GM04503 (cell line): ENCODE measurements at places on chromosomes 6 and 20.

DNA sequence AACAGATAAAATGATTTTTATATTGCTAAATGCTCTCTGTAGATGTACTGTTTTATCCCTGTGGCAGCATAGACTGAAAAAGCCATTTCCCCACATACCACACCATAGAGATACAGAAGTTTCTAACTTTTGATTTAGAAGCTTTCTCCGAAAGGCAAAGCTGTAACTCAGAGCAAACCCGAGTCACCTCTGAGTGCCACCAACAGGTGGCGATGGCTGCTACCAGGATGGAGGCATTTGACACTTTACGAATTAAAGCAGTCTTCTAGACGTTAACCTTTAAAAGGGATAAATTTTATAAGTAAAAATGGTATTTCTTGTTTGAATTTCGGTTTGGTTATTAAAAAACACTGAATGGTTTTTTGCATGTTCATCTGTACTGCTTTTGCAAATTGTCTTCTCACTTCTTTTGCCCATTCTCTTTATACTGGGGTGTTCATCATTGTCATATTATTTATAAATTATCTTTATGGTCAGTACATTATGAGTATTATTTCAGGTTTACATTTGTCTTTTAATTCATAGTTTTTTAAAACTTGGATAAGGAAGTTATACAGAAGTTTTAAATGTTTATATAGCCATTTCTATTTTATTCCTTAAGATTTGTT is 201.0 kb upstream of the CEP162 start:
- no peak for DNase-seq

DNA sequence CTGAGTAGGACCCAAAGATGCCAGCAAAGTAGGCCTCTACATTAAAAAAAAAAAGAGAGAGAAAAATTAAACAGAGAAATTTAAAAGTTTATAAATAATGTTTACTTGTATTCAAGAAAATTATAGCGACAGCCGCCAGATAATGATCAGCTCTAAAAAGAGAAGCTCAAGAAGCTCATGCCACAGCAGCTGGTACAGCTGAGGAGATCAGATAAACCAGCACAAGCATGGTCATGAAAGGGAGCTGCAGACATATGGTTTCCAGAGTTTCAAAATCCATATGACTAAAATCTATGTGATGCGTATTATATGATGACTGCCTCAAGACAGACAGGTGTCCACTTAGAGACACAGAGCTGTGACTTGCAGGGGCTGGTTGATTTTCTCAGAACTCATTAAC is 13.6 kb upstream of the HLA-C start:
- DNase-seq: no peak

DNA sequence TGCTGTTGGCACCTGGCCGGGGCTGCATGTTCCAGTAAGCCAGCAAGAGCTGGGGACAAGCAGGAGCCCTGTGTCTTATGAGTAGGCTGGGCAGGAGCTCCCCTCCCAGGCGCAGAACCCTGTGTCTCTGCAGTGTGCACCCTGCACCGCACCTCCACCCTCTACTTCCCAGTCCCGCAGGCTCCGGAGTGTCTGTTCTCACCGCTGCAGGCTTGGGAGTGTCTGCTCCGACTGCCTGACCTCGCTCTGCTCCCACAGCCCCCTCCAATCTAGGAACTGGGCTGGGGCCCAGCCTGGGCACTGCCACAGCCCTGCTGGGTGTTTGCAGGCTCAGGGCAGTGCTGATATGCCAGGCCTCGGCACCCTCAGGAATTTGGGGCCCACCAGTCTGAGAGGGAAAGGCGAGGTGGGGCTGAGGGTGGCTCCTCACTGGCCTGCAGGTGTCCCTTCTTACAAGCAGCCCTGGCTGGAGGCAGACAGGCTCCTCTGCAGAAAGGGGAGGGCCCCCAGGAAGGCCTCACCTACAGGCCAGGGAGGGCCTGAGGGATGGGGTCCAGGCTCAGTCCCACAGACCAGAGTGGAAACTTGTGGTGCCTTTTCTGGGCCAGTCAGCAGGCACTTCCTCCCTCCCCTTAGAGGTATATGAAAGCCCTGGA is 871.6 kb upstream of the GJE1 start:
- no peak for DNase-seq

- DNase-seq: no peak
These were observed 64.8 kb downstream of the SYNJ2 start for GRCh38 chr6:158046201-158047126.

GRCh38 chr20:45470937-45471336 is 1.4 kb downstream of the WFDC2 start:
- DNase-seq: no peak

- DNase-seq: no peak
These were observed 788.4 kb downstream of the FRK start for GRCh38 chr6:115272311-115272710.

GRCh38 chr20:25222461-25223178 is 25.3 kb upstream of the PYGB start:
- no peak for DNase-seq

DNA sequence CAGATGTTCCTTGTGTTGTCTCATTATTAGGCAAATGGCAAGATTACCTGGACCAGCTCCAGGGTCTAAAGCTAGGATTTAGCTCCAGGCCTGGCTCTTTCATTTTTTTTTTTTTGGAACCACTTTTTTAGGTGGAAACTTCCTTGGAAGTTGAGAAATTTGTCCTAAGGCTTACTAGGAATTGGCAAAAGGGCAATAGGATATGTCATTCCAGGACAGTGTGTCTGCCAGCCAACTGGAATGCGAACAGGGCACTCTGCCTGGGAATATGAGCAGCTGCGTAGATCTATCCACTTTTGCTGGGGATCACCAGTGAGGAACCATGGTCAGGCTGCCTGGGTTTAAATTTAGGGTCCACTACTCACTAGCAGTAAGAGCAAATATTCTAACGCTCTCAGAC is 304.0 kb downstream of the TSHZ2 start:
- no peak for DNase-seq

- no peak for DNase-seq
These were observed 51.3 kb upstream of the DST start for GRCh38 chr6:56694002-56694401.

- DNase-seq: no peak
These were observed 348.1 kb downstream of the ZFAND3 start for GRCh38 chr6:38167598-38167997.

DNA sequence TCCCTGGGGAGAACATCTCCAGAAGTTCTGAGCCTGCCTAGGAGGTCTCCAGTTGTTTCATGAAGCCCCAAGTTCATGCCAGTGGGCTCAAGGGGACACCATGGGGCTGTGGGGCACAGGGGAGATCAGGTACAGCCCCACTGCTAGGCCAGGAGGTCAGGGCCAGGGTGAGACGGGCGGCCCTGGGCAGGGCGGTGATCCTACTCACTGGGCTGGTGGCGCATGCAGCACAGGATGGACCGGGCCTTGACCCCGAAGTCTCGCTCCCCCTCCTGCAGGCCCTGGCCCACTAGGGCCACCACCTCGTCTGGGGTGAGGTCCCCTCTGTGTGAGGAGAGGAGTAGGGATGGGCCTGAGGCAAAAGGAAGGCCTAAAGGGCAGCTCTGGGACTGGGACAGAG is 26.1 kb downstream of the ADA start:
- DNase-seq: no peak

GRCh38 chr6:47163536-47163935 is 121.4 kb upstream of the ADGRF1 start:
- no peak for DNase-seq

- DNase-seq: no peak
These were observed 60.9 kb downstream of the TULP4 start for GRCh38 chr6:158373214-158373613.

DNA sequence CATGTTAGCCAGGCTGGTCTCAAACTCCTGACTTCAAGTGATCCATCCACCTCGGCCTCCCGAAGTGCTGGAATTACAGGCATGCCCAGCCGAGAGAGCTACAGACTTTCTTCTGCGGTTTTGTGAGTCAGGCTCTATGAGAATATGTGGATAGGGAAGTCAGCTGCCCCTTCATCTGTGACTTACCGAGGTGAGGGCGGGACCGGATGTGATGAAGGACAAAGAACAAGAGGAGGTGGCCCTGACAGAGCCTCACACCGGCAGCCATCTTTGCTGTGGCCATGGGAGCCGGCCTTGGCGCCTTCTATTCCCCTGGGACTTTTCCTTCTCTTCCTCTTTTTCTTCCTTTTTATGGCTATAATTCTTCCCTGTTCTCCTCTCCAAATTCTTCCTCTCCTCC is 67.0 kb downstream of the IYD start:
- no peak for DNase-seq

DNA sequence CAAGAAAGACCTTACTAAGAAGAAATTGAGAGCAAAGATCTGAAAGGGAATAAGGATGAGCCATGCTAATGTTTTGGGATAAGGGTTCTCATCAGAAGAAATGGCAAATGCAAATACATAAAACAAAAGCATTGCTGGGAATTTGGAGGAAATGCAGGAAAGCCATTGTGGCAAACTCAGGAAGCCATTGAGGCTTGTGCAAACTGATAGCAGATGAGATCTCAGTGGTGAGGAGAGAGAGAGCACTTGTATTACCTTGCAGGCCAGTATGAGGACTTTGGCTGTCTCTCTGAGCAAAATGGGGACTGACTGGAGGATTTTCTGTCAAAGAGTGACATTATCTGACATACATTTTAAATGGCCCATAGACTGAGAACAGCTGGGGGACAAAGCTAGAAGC is 103.0 kb downstream of the ADGRB3 start:
- DNase-seq: no peak

DNA sequence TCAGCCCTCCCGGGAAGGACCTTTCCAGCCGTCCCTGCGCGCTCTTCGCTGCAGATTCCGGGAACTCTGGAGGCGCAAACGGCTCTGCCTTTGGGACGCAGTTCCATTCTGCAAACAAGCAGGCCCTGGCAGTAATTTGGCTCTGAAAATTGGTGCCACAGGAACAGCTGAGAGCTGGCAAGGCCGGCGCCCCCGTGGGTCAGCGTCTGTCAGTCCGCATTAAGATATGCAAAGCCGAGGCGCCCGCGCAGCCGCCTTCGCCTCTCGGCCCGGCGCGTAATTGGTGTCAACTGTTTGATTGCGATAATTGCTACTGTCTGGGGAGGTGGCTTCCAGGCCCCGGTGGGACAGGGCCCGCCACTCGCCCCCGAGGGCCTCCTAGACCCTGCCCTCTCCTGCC is 73.6 kb downstream of the NCR2 start:
- no peak for DNase-seq

GRCh38 chr20:20849161-20849560 is 136.7 kb upstream of the RALGAPA2 start:
- no peak for DNase-seq

GRCh38 chr6:90494067-90494780 is 92.6 kb downstream of the MAP3K7 start:
- DNase-seq: no peak

DNA sequence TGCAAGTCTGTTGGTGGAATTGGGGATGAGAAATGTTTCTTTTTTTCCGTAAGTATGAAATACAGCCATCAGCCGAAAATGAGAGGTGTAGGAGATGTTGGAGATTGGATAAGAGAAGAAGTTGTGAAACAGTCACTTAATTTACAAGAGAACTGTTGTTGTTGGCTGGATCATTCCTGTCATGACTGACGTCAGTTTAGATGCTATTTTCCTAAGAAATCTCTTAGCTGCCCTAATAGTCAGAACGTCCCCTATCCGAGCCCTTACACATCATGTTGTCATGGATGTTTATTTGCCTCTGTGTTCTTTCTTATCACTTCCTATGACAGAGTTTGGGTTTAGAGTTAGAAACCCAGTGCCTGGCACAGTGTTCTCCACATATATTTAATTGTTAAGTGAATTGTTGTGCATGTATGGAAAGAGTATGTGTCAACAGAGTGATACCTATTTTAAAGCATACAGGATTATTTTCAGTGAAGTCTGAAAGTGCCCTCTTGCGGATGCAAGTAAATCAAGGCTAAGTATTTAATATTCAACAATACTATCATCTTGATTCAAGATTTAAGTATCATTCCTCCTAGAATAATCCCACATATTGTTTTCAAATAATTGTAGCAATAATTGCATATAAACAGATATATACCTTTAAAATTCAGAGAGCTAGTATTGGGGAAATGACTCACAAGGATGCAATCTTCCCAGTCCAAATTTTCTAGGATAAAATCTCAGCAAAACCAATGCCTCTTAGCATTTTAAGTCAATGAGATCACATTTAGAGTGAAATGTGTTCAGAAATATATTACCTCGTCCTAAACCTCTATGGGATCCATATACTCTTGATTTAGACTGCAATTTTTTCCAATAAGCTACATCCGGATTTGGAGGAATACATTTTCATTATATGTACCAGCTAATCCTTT is 309.9 kb upstream of the NOX3 start:
- DNase-seq: peak; percentile 18

DNA sequence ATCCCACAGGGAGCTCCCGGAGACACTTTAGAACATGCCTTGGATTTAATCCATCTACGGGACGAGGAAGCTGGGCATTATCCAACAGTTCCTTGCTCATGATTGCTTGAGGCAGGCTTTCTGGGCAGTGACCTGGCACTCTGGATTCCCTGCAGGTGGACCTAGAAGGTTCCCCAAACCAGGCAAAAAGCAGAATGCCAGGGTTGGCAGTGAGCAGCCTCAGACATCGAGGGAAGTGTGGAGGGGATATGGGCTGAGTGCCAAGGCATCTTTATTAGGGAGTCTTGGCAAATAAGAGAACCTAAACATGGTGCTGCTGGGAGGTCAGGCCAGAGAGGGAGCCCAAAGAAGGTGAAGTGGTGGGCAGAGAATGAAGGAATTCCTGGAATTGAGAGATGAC is 158.5 kb downstream of the CD83 start:
- DNase-seq: no peak

GRCh38 chr6:20474874-20475542 is 59.2 kb upstream of the CDKAL1 start:
- DNase-seq: no peak

DNA sequence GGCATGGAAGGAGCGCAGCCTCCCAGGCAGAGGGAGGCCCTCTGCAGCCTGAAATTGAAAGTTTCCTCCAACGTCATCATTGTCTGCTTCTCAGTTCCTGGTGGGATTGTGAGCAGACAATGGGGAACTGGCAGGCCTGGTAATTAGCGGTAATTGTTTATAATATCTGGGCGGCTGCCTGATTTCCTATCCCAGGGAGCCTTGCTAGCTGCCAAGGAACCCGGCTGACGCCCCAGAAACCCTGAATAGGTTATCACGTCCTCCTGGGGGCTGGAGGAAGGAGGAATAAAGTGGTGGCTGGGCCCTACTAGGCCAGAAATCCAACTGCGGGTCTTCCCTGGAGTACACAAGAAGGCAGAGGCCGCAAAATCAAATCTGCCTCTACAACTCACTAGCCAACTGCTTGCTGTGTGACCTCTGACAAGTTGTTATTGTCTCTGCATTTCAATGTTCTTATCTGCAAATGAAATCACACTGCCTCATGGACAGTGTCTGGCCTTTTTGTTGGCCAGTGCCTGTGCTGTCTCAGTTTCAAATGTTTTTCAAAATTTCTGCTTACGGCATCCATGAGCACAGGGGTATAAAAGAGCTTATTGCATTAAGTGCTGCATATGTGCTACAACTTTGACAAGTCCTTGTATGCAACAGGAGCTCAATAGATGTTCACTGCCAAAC is 16.9 kb downstream of the KCNK15 start:
- no peak for DNase-seq

GRCh38 chr6:56370127-56370540 is 122.8 kb upstream of the COL21A1 start:
- DNase-seq: no peak
